ENCODE measurements at places on chromosomes 1 and 21. TPM values are rescaled to one million over a fixed set of nuclear protein-coding genes. Genes with fewer than 3 reads are reported as not detected.

The SLC30A2 gene
- total RNA-seq, result 0.48 TPM

The OR10R2 gene
- not detected for total RNA-seq

DNA sequence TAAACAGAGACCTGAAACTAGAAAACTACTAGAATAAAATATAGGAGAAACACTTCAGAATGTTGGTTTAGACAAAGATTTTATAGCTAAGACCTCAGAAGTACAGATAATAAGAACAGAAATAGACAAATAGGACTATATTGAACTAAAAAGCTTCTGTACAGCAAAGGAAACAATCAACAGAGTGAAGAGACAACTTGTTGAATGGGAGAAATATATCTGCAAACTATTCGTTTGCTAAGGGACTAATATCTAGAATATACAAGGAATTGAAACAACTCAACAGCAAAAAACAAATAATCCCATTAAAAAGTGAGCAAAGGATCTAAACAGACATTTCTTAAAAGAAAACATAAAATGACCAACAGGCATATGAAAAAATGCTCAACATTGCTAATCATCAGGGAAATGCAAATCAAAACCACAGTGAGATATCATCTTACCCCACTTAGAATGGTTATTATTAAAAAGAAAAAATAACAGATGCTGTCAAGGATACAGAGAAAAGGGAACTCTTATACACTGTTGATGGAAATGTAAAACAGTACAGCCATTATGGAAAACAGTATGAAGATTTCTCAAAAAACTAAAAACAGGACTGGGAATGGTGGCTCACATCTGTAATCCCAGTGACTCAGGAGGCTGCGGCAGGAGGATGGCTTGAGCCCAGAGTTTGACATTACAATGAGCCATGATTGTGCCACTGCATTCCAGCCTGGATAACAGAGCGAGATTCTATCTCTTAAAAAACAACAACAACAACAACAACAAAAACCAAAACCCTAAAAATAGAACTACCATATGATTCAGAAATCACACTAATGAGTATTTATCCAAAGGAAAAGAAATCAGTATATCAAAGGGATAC lies 37.3 kb upstream of the ZSWIM5 start:
- DNase-seq, result no peak

GRCh38 chr21:27722095-27722494 lies 755.2 kb upstream of the ADAMTS5 start:
- DNase-seq, result peak; percentile 21

DNA sequence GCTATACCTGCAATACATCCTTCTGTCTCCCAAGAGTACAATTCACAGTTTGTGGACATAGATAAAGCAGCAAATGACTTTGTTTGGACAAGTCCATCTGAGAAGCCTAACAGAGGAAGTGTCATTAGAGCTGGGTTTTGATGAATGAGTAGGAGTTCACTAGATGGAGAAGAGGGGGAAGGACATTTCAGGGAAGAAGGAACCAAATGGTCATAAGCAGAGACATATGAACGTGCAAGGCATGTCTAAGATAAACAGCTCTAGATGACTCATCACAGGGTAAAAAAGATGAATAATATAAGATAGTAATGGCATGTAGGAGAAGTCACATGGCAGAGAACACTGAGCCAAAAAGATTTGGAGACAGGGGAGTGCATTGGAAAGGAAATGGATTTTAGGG lies 54.5 kb downstream of the HMGB4 start:
- no peak for DNase-seq

GRCh38 chr1:72336776-72337175 lies 54.4 kb upstream of the NEGR1 start:
- no peak for DNase-seq

- no peak for DNase-seq
Measured at GRCh38 chr1:31937300-31938183, 626 bp downstream of the PTP4A2 start.

DNA sequence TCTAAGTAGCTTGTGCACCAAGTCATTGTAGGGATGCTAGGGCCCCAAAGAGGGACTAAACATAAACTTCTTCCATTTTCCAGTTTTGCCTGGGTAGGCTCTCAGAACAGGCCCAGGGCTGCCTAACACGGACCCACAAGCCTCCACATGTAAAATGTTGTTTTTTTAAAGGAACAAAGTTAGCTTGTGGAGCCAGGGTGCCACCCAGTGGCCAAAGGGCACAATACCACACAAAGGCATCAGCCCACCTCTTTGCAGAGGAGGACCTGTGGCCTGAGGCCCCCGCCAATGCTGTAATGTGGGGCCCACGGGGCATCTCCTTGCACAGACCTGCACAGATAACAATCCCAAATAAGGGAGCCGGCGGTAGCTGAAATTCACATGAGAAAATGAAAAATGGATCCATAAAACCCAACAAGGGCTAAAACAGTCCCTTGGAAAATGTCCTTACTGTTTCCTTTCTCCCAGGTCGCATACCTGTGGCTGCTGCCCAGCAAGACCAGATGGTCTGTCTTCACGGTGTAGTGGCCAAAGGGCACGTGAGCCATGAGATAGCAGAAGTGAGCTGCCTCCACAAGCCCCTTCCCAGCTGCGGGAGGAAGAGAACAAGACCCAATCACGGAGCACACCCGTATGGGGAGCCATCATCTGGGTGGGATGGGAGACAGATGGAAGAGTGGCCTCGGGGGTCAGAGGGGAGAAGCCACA lies 23.8 kb downstream of the SEC16B start:
- DNase-seq, result no peak

All from kidney epithelial cell (primary cell).